NCI-H1694 (cell line): ENCODE measurements at places on chromosomes 1 and 21.

- no peak for DNase-seq
These were observed 327.5 kb upstream of the LYPLAL1 start for GRCh38 chr1:218846181-218846580.

GRCh38 chr1:240074908-240075307 is 16.8 kb upstream of the FMN2 start:
- DNase-seq, result no peak

DNA sequence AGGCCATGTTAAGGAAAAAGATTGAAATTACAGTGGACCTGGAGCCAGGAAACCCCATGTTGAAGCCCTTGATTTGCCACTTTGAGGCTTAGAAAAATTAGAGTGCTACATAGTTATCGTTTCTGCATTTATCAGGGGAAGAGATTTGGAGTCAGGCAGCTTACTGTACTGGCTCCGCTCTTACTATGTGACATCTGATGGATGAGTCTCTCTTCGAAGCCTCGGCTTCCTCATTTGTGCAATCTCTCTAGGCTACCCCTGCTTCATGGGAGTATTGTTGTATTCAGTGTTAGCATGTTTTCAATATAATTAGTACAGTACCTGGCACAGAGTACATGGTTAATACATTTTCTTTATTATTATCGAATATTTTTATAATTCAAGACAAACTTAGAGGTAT is 480.4 kb upstream of the USP24 start:
- DNase-seq, result no peak

- DNase-seq, result no peak
These were observed 468.5 kb downstream of the PCP4 start for GRCh38 chr21:40335704-40336103.

DNA sequence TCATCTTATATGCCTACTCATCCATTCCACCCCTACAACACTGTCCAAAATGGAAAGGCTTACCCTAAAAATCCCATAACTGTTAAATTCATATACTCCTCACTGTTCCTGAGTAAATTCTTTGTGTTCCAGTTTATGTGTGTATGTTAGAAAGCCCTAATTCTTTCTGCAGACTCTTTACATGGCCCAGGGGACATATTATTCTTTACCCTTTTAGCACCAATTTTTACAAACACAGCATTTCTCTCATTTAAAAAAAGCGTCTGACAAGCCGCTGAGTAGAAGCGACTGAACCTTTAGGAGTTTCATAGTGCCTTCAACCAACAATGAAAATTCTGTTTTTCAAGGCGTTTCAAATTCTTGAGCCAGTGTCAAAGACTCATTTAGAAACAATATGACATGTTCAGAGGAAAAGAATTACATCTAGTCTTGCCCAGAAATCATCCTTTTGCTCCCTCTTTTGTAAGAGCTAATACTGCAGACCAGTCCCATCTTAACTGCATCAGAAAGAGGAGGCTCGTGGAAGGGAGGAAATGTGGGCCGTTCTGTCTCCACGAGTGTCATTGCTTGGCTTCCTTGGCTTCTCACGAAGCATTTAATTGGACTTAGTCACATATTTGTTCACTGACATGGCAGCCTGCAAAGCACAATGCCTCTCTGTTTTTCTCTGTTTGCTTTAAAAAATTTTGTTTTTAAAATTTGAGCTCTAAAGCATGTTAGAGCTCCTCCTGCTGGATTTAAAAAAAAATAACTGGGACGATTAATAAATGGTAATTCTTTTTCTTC is 21.3 kb upstream of the C1orf105 start:
- peak; percentile 45 for DNase-seq

DNA sequence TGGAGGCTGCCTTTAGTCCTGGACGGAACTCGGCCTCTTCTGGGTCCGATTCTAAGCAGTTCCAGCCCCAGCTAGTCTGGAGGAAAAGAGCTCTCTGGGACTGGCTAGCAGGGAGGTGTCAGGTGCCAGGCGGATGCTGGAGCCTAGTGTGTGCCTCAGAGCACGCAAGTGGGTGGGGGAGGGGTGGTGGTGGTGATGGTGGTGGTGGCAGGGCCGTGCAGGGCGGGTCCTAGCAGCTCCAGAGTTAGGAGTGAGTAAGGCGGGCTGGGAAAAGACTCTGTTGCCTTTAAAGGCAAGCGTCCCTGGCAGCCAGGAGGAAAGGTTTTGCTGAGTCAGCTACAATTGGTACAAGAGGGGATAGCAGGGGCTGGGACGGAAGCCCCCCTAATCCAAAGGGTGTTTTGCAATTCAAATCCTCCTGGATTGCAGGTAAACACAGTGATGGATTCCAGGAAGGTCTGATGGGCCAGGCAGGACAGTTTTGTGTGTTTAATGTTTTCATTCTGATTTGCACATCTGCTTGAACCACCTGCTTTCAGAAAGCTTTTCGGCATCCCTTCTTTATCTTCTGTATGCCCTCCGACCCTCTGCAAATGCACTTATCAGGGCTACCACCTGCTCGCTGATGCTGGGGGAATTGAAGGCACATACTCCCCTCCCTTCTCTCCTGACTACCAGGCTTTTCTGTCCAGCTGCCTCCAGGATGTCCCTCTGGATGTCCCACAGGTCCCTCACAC is 4.1 kb upstream of the SLC2A1 start:
- DNase-seq, result no peak
